ENCODE measurements at places on chromosomes 4 and X. TPM values are rescaled to one million over a fixed set of nuclear protein-coding genes. Genes with fewer than 3 reads are reported as not detected.

CD40LG gene
- total RNA-seq: not detected

XAGE2 gene
- not detected for total RNA-seq

PCDH19 gene
- not detected for total RNA-seq

DNA sequence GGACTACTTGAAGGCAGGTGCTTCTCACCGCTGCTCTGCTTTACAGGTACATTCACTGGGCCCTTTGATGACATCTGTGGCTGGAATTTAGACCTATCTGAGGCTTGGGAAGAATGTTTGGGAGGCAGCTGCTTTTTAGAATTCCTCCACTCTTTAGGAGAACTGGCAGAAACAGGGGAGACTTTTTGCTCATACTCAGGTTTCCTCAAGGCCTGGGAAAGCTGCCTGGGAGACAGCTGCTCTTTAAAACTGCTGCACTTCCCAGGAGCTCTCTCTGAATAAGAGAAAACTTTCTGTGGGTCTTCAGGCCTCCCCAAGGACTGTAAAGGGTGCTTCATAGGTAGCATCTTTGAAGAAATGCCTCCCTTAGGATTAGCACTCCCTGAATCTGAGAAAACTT lies 14.3 kb downstream of the CT47C1 start:
- no peak for DNase-seq

GRCh38 chr4:5954056-5954760 lies 61.3 kb upstream of the CRMP1 start:
- no peak for DNase-seq

GRCh38 chrX:99909946-99910345 lies 500.1 kb downstream of the PCDH19 start:
- DNase-seq: no peak

DNA sequence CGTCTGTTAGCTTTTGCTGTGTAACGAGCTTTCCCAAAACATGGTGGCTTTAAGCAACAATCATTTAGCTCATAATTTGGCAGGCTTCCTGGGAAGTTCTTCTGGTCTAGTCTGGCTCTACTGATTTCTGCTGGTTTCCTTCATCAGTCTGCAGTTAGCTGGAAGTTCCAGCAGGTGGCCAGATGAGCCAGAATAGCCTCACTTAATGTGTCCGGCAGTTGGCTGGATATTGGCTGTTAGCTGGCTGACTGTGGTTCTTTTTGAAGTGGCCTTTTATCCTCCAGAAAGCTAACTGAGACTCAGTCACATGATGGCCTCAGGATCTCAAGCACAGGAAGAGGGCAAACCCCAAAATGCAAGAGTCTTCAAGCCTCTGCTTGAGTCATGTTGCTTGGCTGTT lies 34.9 kb downstream of the FTHL17 start:
- peak; percentile 89 for DNase-seq

DNA sequence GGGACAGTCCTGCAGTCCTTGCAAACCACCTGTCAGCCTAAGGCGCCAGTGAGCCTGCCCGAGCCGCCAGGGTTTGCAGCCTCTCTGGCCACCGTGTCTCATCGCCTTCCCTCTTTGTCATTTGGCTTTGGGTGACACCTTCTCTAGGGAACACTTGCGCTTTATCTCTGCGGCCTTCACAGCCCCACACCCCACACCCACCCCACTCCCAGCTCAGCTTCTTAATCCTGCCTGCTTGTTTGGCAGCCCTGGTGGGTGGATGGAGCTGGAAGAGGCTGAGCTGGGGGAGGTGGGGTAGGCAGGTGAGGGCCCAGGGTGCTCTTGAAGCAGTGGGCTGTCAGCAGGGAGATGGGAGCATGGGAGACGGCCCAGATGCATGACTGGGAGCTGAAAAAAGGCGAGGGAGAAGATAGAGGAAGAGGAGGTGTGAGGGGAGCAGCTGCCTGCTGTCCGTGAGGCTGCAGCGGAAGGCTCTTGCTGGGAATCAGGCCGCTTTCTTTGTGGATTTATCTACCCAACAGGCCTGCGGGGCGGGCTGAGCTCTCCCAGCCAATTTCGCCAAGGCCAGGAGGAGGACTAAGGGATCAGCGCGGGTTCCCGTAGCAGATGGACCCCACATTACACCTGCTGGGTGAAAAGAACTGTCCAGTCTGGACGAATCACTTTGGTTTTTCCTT lies 97.5 kb upstream of the STOX2 start:
- no peak for DNase-seq

- no peak for DNase-seq
Observed at GRCh38 chrX:150575419-150575814, 7.0 kb downstream of the MTM1 start.

Data from SK-MEL-5 (cell line).